ENCODE measurements at places on chromosomes 4 and X. TPM values are rescaled to one million over a fixed set of nuclear protein-coding genes. Genes with fewer than 3 reads are reported as not detected.

GYG2 gene
- not detected for total RNA-seq

DNA sequence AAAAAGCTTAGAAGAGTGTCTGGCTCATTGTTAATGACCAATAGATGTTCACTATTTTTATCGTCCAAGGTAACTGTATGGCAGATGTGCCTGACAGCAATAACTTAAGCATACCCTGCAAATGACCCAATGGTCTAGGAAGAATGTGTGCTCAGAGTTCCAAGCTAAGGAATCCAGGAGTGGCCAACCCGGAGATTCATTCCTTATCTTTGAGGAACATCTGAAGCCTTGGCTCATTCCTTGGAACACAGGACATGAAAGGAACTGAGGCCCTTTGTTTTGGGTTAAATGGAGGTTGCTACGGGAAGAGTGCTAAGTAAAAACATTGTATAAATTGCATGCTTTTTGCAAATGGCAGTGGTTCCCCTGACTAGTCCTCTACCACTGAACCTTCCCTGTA, 38.9 kb upstream of the EFNB1 start:
- DNase-seq, result no peak

GRCh38 chr4:53322696-53323095, 43.2 kb downstream of the SCFD2 start:
- no peak for DNase-seq

DNA sequence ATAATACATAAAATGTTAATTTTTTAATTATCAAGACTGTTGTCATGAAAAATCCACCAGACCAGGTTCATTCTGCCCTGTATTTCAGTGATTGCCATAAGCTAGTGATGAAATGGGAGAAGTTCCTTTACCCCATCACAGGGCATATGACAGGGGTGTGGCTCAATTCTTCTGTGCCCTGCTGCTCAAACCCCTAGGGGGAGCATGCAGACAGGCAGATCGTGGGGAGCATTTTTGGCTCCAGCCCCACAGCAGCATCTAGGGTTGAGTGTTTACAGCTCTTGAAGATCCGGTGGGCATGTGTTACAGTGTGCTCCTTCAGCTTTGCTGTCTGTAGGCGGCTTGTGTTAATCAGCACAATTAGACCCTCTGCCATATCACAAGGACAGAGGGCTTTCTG, 700.7 kb downstream of the PCDH18 start:
- no peak for DNase-seq

TENT5D gene
- total RNA-seq, result not detected

DNA sequence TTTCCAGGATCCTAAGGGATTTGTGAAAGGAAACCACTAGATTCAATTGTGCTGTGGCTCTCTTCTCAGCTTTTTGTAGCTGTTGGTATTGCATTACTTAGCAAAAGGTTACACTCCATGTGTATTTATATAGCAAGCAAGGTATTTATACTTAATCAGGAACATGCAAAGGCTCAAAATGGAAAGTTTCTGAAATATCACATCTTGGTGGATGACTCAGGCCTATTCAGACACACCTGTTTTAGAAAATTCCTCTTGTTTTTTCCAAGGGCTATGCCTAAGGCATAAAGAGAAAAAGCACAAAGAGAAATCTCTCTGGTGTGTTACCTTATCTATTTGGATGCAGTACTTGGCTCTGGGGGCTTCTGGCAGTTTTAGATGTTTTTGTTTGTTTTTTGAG, 144.4 kb upstream of the GALNT7 start:
- DNase-seq, result no peak

DNA sequence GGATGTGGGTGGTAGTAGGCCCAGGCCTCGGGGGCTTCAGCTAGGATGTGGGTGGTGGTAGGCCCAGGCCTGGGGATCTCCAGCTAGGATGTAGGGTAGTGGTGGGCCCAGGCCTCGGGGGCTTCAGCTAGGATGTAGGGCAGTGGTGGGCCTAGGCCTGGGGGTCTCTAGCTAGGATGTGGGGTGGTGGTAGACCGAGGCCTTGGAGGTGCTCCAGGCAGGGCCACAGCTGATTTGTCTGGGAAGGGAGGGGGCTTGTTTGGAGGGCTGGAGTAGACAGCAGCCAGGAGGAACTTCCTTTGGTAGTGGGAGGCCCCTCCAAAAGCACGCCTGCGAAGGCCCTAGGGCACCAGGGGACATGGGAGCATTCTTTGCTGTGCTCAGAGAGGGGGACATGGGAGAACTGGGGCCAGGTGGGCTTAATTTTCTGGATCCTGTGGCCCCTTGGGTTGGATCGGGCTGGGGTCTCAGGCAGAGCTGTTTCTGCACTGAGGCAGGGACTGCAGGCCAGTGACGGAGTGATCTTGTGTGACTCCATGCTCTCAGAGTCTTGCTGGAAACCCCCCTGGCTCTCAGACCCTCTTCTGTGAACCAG, 3.3 kb upstream of the SPON2 start:
- no peak for DNase-seq

GRCh38 chr4:21535898-21536297, 412.7 kb downstream of the KCNIP4 start:
- no peak for DNase-seq

DNA sequence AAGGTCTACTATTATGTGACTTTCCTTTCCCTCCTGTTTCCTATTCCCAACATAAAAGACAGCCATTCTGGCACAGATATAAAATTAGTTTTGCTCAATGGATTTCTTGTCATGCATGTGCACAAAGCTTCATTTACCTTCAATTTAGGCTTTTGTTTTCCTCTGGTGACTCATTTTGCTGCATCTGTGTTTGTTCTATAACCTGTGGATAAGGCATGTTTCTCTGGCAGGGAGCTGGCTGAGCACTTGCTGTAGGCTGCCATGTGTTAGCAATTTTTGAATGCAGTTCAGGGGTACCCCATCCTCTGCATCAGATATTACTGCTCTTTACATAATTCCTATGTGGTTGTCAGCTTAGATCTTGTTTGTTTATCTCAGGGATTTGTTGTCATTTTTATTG, 202.8 kb upstream of the GRID2 start:
- no peak for DNase-seq

NSG1 gene
- total RNA-seq, result 15.8 TPM

- DNase-seq, result no peak
Measured at GRCh38 chr4:133982533-133983224, 218.9 kb downstream of the PABPC4L start.

DNA sequence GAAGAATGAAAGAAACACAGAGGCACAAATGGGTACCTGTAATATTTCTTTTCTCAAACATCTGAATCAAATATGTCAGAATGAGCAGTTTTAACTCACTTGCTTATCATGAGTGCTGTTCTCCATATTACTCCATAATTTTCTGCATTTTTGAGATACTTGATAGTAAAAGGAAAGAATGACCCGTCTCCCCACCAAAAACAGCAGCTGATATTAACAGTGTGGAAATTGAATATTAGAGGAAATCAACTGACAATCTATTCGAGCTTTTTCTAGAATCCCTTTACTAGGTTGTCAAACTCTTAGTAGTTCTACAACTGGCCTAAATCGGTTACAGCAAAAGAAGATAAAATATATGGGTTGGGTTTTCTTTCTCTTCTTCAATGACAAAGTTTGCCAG, 49.9 kb upstream of the HELT start:
- DNase-seq, result no peak

GRCh38 chr4:38872620-38873019, 5.0 kb downstream of the FAM114A1 start:
- DNase-seq, result no peak

GRCh38 chr4:177555007-177555574, 112.9 kb upstream of the AGA start:
- DNase-seq, result no peak

TMEM271 gene
- not detected for total RNA-seq

TRAM1L1 gene
- total RNA-seq, result not detected

PAGE2 gene
- not detected for total RNA-seq

MAD2L1 gene
- total RNA-seq, result 7.4 TPM

DNA sequence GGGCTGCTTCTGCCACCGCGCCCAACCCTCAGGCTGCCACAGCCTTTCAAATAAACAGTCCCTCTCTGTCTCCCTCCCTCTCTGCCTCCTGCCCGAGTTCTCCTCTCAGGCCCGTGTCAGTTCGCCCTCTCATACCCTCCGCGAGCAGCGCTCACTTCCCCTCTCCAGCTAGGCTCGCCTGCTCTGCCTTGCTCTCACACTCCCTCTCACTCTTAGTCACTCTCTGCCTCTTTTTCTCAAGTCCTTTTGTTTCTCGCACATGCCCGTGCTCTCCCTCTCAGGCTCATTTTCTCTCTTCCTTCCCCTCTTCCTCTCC, 3.2 kb downstream of the EFNB1 start:
- no peak for DNase-seq

PAK3 gene
- total RNA-seq, result 0.72 TPM
